ENCODE measurements at places on chromosomes 2 and 18.
A peak's percentile ranks its signal among the peaks of the same experiment; 100 is the strongest.

GRCh38 chr2:120442923-120443571 is 97.1 kb downstream of the INHBB start:
- peak overlapping the region; percentile 63 for H3K27ac ChIP-seq
- no peaks in the 10 kb centered on the region for H3K27me3 ChIP-seq
- DNase-seq, result peak; percentile 48
- peaks cover 9% of the 10 kb centered on the region for H3K4me1 ChIP-seq
- peak overlapping the region; percentile 69 for H3K4me3 ChIP-seq
- no peaks in the 10 kb centered on the region for H3K36me3 ChIP-seq

DNA sequence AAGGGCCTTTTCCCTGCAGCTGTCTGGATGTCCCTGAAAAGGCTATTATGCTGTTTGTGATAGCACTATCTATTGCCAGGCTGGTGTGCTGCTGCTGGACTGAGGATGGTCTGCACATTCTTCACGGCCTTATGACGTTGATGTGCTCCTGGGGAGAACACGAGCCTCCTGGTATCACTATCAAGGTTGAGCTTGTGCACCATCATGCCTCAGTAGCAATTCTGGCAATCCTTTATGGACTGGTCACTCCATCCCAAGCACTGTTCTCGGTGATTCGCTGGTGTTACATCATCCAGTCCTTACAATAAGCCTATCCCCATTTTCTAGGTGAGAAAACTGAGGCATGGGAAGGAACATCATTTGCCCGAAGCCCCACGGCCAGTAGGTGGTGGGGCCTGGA is 18.2 kb upstream of the CCBE1 start:
- no peak overlapping the region for H3K4me3 ChIP-seq
- DNase-seq, result no peak
- H3K27ac ChIP-seq, result no peak overlapping the region
- no peaks in the 10 kb centered on the region for H3K36me3 ChIP-seq
- H3K27me3 ChIP-seq, result no peaks in the 10 kb centered on the region

- no peak overlapping the region for H3K4me3 ChIP-seq
- no peaks in the 10 kb centered on the region for H3K4me1 ChIP-seq
- no peaks in the 10 kb centered on the region for H3K27me3 ChIP-seq
- DNase-seq, result no peak
Measured at GRCh38 chr2:16716024-16716423, 50.4 kb upstream of the CYRIA start.

DNA sequence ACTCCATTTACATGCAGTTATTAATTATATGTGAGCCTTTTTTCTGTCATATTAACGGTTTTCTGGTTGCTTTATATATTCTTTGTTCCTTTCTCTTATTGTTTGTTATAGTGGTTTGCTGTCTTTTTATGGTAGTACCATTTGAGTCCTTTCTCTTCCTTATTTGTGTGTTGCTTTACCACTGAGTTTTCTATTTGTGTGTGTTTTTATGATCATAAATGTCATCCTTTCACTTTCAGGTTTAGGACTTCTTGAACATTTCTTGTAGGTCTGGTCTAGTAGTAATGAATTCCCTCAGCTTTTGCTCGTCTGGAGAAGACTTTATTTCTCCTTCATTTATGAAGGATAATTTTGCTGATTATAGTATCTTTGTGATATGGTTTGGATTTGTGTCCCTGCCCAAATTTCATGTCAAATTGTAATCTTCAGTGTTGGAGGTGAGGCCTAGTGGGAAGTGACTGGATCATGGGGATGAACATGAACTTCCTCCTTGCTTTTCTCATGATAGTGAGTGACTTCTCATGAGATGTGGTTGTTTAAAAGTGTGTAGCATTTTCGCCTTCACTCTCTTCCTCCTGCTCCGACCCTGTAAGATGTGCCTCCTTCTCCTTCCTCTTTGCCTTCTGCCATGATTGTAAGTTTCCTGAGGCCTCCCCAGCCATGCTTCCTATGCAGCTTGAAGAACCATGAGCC is 11.5 kb downstream of the GCC2 start:
- no peaks in the 10 kb centered on the region for H3K27me3 ChIP-seq
- H3K4me1 ChIP-seq, result no peaks in the 10 kb centered on the region
- DNase-seq, result no peak
- H3K36me3 ChIP-seq, result no peaks in the 10 kb centered on the region
- H3K27ac ChIP-seq, result no peak overlapping the region
- H3K4me3 ChIP-seq, result no peak overlapping the region

- no peaks in the 10 kb centered on the region for H3K36me3 ChIP-seq
- no peak for DNase-seq
- H3K4me1 ChIP-seq, result no peaks in the 10 kb centered on the region
- no peaks in the 10 kb centered on the region for H3K27me3 ChIP-seq
- no peak overlapping the region for H3K4me3 ChIP-seq
Measured at GRCh38 chr2:56151841-56152240, 31.9 kb upstream of the CCDC85A start.

DNA sequence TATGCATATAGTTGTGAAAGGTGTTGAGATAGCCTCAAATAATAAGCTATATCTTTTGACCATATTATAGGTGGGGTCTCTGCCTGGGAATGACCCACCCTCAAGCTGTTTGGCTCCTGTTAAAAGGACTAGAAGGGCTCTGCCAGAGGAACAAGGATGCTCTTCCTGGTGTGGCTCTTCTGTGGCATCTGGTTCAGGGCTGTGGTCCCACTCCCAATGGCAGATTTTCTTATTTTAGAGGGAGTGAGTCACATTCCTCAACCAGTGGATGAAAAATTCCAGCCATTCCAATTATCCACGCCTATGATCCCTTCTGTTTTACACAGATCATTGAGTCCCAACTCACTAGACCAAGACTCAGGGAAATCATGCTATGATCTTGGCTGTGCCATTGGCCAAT is 119.9 kb downstream of the PARD3B start:
- no peaks in the 10 kb centered on the region for H3K36me3 ChIP-seq
- no peaks in the 10 kb centered on the region for H3K4me1 ChIP-seq
- DNase-seq, result no peak
- H3K27me3 ChIP-seq, result no peaks in the 10 kb centered on the region

GRCh38 chr18:28208268-28208667 is 31.3 kb upstream of the CDH2 start:
- no peaks in the 10 kb centered on the region for H3K36me3 ChIP-seq
- DNase-seq, result no peak
- H3K27me3 ChIP-seq, result no peaks in the 10 kb centered on the region
- no peak overlapping the region for H3K4me3 ChIP-seq

GRCh38 chr2:39781697-39782096 is 2.6 kb upstream of the THUMPD2 start:
- H3K36me3 ChIP-seq, result no peaks in the 10 kb centered on the region
- H3K4me1 ChIP-seq, result no peaks in the 10 kb centered on the region
- no peak overlapping the region for H3K27ac ChIP-seq
- DNase-seq, result no peak
- no peaks in the 10 kb centered on the region for H3K27me3 ChIP-seq

GRCh38 chr2:168562971-168563370 is 106.9 kb downstream of the CERS6 start:
- no peaks in the 10 kb centered on the region for H3K36me3 ChIP-seq
- no peak for DNase-seq
- H3K27ac ChIP-seq, result no peak overlapping the region
- no peaks in the 10 kb centered on the region for H3K4me1 ChIP-seq

- no peak for DNase-seq
- no peaks in the 10 kb centered on the region for H3K36me3 ChIP-seq
- no peaks in the 10 kb centered on the region for H3K27me3 ChIP-seq
- no peaks in the 10 kb centered on the region for H3K4me1 ChIP-seq
Measured at GRCh38 chr2:16487686-16488085, 177.9 kb downstream of the CYRIA start.

GRCh38 chr18:3368193-3368592 is 81.8 kb upstream of the TGIF1 start:
- H3K4me1 ChIP-seq, result no peaks in the 10 kb centered on the region
- DNase-seq, result no peak
- H3K27ac ChIP-seq, result peak overlapping the region; percentile 85
- H3K4me3 ChIP-seq, result no peak overlapping the region

DNA sequence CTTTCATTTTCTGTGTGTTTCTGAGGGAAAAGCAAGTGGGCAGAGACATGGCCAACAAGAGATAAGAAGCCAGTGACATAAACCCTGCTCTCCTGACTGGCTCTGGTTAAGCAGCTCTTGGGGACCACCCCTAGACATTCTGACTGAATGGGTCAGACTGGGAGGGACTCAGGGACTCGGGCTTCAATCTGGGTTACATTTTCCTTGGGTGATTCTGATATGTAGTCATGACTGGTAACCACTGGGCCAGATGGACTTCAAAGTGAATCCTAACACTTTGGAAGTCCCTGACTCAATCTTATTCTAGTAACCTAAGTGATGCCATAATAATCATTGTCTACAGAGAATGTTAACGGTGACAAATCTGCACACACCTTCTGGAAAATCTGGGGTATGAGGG is 397.8 kb downstream of the NBAS start:
- no peak overlapping the region for H3K27ac ChIP-seq
- H3K4me3 ChIP-seq, result no peak overlapping the region
- no peaks in the 10 kb centered on the region for H3K4me1 ChIP-seq
- DNase-seq, result no peak
- H3K36me3 ChIP-seq, result no peaks in the 10 kb centered on the region

- H3K4me3 ChIP-seq, result no peak overlapping the region
- no peak overlapping the region for H3K27ac ChIP-seq
- H3K4me1 ChIP-seq, result no peaks in the 10 kb centered on the region
Measured at GRCh38 chr2:208046686-208047085, 21.4 kb upstream of the PLEKHM3 start.

- no peaks in the 10 kb centered on the region for H3K27me3 ChIP-seq
- no peak overlapping the region for H3K27ac ChIP-seq
- no peaks in the 10 kb centered on the region for H3K4me1 ChIP-seq
Measured at GRCh38 chr2:178088774-178089270, 16.2 kb upstream of the PDE11A start.

- no peak for DNase-seq
- no peak overlapping the region for H3K27ac ChIP-seq
- no peaks in the 10 kb centered on the region for H3K4me1 ChIP-seq
Measured at GRCh38 chr18:7317804-7318231, 86.9 kb downstream of the LRRC30 start.

DNA sequence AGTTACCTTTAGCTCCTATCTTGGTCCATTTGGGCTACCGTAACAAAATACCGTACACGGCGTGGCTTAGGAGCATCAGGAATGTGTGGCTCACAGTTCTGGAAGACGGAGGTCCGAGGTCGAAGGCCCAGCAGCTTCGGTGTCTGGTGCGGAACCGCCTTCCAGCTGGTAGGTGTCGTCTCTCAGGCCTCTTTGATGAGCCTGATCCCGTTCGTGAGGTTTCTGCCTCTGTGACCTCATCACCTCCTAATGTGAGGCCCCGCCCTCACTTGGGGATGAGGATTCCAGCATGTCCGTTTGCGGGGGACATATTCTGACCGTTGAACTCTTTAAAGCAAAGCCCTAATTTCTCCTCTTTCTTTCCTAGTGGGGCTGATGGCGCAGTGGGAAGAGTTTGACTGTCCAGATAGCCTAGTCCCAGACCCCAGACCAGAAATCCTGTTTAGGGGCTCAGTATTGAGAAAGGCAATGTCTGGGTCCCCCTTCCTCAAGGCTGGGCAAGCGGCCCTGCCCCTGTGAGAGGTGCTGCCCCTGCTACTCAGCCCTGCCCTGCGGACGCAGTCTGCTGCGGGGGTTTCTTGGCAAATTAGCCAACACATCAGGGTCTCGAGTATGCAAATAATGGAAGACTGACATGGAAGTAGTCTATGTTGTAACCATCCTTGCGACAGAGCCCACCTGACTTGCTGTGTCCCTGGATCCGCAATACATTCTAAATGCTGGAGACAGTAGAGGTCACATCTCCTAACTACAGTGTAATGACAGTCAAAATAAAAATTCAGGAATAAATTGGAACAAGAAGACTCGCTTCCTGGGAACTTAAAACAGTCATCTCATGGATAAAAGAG is 128.0 kb downstream of the ASB1 start:
- no peak overlapping the region for H3K4me3 ChIP-seq
- no peak overlapping the region for H3K27ac ChIP-seq
- no peak for DNase-seq
- H3K4me1 ChIP-seq, result no peaks in the 10 kb centered on the region
- H3K27me3 ChIP-seq, result no peaks in the 10 kb centered on the region

DNA sequence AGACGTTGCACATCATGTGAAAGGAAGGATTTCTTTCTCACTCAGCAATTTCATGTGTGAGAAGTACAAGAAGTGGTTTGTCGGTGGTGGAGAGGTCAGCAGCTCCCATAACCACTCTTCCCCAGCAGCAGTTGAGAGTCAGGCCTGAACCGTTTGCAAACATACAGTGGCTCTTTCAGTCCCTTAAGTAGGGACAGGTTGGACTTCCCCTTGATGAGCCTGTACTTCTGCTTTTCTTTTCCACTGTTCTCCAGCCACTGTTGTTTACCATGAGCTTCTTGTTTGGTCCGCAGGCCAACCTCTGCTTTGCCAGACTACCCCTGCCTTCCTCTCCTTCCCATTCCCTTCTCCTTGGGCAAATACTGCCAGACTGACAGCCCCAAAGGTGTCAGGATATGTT is 391.3 kb upstream of the CELF4 start:
- H3K4me1 ChIP-seq, result no peaks in the 10 kb centered on the region
- no peaks in the 10 kb centered on the region for H3K27me3 ChIP-seq
- no peak overlapping the region for H3K4me3 ChIP-seq
- no peak for DNase-seq
- no peaks in the 10 kb centered on the region for H3K36me3 ChIP-seq
- H3K27ac ChIP-seq, result no peak overlapping the region

GRCh38 chr2:41998186-41999127 is 49.4 kb upstream of the PKDCC start:
- no peaks in the 10 kb centered on the region for H3K4me1 ChIP-seq
- H3K4me3 ChIP-seq, result no peak overlapping the region
- no peaks in the 10 kb centered on the region for H3K36me3 ChIP-seq
- no peaks in the 10 kb centered on the region for H3K27me3 ChIP-seq

DNA sequence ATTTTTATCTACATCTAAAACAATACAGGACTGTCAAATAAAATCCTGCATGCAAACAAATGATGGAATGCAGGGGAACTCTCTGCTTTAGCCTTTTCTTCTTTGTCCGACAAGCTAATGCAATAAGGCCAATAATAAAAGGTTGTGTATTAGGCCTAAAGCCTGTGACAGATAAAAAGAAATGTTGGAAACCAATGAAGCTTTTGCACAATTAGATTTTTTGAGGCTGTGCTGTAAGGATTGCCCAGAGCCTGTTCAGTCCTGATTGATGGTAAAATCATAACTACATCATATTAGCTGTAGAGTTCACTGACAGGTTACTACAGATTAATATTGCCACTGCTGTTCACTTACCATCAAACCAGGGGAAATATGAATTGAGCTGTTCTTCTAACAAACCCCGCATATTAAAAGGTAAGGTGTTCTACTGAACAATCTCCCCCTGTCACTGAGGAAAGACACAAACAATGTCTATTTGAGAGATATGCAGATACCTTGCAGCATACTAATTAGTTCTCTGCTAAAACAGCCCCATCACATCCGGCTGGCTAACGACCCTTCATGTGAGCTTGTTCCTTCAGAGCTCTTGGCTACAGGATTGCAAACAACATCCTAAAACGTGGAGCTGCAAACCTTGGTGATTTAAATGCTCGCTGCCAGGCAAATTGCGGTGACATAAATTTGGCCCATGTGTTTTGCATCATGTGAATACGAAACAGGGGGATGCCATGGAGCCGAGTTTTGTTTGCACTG is 305.4 kb downstream of the MTX2 start:
- H3K27ac ChIP-seq, result no peak overlapping the region
- no peaks in the 10 kb centered on the region for H3K27me3 ChIP-seq
- DNase-seq, result no peak
- no peak overlapping the region for H3K4me3 ChIP-seq
